Articular chondrocyte of knee joint (primary cell): ENCODE measurements at places on chromosomes 6 and 20. TPM values are rescaled to one million over a fixed set of nuclear protein-coding genes. Genes with fewer than 3 reads are reported as not detected.

The SLC22A16 gene
- not detected in 2 replicates for total RNA-seq

The STMND1 gene
- total RNA-seq, result not detected in 2 replicates

The ISM1 gene
- 16.2 and 32.1 TPM in 2 replicates for total RNA-seq

The AGPAT1 gene
- 26.8 and 31.0 TPM in 2 replicates for total RNA-seq

The MEI4 gene
- total RNA-seq, result under 0.01 TPM in 2 replicates

The C6orf132 gene
- 3.2 and 3.8 TPM in 2 replicates for total RNA-seq

The RNF39 gene
- not detected in 2 replicates for total RNA-seq
